IMR-90 (cell line): ENCODE measurements at places on chromosomes 11 and 22. TPM values are rescaled to one million over a fixed set of nuclear protein-coding genes. Genes with fewer than 3 reads are reported as not detected.
A peak's percentile ranks its signal among the peaks of the same experiment; 100 is the strongest.

- DNase-seq, result no peak
- H3K27me3 ChIP-seq, result no peaks in the 10 kb centered on the region
- peaks cover 17% of the 10 kb centered on the region for H3K36me3 ChIP-seq
- peaks cover 3% of the 10 kb centered on the region; the same call in 1 of the 2 replicates for H3K4me1 ChIP-seq
Observed at GRCh38 chr22:45750626-45751025, 79.0 kb downstream of the ATXN10 start.

GRCh38 chr11:83681031-83681781, 395.0 kb upstream of the CCDC90B start:
- H3K36me3 ChIP-seq, result no peaks in the 10 kb centered on the region
- no peak overlapping the region for H3K27ac ChIP-seq
- H3K4me1 ChIP-seq, result no peaks in the 10 kb centered on the region
- H3K4me3 ChIP-seq, result no peak overlapping the region
- DNase-seq, result no peak

GRCh38 chr11:26331911-26332571, at the start of gene ANO3:
Gene ANO3 (plus strand): TSS chr11:26332130. CDS start chr11:26332276, 146 bp downstream.
- no peak within 1 kb of the TSS for H3K4me3 ChIP-seq
- H3K4me1 ChIP-seq, result no peaks in the 10 kb centered on the region
- peaks cover 10% of the 10 kb centered on the region for H3K27me3 ChIP-seq

DNA sequence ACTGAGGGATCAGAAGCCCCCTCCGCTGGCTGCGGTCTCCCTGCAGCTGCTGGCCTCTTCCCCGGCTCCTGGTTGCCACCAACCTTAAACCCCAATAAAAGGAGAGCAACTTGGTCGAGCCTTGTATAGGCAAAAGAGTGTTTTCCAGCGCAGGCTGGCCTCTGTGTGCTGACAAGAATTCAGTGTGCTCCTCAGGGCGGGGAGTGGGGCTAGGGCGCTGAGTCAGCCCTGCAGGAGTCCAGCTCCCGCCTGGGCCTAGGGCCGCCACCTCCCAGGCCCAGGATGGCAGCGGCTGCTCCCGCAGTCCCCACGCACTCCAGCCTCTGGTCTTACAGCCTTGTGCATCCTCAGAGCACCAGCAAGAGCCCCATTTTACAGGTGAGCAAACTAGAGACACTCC, at the start of gene SHISAL1:
Gene SHISAL1 (minus strand): TSS at position 186 of the 400 bp plus-strand sequence. CDS start 12,006 bp downstream, outside the sequence.
- H3K27ac ChIP-seq, result no peak within 1 kb of the TSS
- H3K4me3 ChIP-seq, result no peak within 1 kb of the TSS
- peak; percentile 22 for DNase-seq
- peaks cover 18% of the 10 kb centered on the region for H3K4me1 ChIP-seq
- H3K36me3 ChIP-seq, result no peaks in the 10 kb centered on the region

- peaks cover 1% of the 10 kb centered on the region; the same call in 1 of the 2 replicates for H3K27me3 ChIP-seq
- H3K4me3 ChIP-seq, result no peak overlapping the region
- peak; percentile 19 for DNase-seq
Observed at GRCh38 chr11:94325681-94326080, 21.3 kb downstream of the IZUMO1R start.

Gene ABTB2
- total RNA-seq, result 0.18 and 0.28 TPM in 2 replicates
